ENCODE measurements at places on chromosomes 16 and 17.

- no peak for DNase-seq
These were observed 31.9 kb downstream of the MSI2 start for GRCh38 chr17:57288040-57288772.

DNA sequence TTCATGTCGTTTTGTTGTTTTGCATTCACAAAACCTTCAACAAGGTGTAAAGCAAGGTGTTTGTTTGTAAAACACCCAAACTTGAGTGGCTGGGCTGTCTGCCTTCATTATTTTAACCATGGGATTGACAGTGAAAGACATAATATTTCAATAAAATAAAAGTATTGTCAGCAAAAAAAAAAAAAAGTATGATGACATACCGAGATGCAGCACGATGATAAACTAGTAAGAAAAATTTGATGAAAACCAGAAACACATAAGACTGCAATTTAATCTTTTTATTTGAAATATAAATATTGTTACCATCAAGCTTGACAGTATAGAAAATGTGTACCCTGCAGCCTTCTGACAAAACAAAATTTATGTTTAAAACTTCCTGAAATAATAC is 419.3 kb upstream of the DYNLRB2 start:
- DNase-seq, result no peak

- DNase-seq, result no peak
These were observed 90.0 kb downstream of the GNAO1 start for GRCh38 chr16:56281249-56281805.

DNA sequence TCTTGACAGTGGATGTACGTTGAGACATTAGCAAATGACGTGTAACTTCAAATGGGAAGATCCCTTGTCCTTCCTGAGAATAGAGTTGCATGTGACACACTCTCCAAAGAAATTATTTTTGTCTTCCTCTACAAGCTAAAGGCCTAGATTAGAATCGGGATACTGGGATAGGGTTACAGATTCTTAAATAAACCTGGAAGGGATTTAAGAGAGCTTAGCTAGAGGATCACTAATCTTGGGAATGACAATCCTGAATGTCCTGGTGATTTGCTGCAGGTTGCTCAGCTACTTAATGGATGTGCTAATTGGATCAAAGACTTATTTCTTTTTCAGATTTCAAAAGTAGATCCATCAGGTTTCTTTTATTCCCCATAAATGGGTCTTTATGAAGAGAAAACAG is 101.9 kb downstream of the KCNJ2 start:
- DNase-seq, result no peak

DNA sequence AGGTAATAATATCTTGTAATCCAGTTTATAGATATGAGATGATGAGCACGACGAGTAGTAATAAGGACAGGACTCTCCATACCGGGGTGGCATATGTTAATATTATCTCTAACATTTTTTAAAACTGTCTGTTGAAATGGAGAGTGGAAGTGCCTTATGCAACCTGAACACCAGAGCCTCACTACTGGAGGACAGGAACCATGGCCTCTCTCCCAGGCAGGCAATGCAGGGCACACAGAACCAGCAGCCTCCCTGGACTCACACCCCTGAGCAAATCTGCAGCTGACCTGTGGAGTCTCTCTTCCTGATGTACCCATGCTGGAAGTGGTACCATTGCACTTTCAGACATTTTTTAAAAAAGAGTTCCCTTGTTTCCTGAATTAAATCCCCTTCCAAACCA is 55.2 kb upstream of the ERN1 start:
- no peak for DNase-seq

GRCh38 chr16:381012-381788 is 578 bp downstream of the PGAP6 start:
- DNase-seq, result no peak

GRCh38 chr17:72372185-72372584 is 251.4 kb downstream of the SOX9 start:
- no peak for DNase-seq

DNA sequence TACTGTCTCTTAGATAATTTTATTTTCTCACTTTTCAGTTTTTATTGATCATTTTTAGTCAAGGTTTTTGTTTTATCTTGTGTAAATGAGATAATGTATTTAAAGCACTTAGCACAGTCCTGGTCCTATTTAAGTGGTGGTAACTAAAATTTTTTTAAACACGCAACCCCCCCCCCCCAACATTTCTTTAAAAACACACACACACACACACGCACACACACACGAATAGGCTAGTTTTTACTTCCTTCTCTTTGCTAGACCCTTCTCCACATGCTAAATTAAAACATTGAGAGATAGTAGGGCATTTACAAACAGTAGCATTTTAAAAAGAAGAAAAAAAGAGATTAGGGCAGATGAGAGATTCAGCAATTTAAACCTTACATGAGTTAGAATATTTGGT is 5.0 kb downstream of the NFATC3 start:
- DNase-seq, result no peak

DNA sequence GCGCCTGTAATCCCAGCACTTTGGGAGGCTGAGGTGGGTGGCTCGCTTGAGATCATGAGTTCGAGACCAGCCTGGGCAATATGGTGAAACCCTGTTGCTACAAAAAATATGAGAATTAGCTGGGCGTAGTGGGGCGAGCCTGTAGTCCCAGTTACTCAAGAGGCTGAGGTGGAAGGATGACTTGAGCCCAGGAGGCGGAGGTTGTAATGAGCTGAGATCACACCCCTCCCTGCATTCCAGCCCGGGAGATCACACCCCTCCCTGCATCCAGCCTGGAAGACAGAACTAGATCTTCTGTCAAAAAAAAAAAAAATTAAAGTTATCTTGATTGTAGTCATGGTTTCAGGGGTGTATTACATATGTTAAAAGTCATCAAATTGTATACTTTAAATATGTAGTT is 26.8 kb upstream of the GLG1 start:
- DNase-seq, result no peak

GRCh38 chr16:17351441-17352035 is 119.2 kb downstream of the XYLT1 start:
- no peak for DNase-seq

DNA sequence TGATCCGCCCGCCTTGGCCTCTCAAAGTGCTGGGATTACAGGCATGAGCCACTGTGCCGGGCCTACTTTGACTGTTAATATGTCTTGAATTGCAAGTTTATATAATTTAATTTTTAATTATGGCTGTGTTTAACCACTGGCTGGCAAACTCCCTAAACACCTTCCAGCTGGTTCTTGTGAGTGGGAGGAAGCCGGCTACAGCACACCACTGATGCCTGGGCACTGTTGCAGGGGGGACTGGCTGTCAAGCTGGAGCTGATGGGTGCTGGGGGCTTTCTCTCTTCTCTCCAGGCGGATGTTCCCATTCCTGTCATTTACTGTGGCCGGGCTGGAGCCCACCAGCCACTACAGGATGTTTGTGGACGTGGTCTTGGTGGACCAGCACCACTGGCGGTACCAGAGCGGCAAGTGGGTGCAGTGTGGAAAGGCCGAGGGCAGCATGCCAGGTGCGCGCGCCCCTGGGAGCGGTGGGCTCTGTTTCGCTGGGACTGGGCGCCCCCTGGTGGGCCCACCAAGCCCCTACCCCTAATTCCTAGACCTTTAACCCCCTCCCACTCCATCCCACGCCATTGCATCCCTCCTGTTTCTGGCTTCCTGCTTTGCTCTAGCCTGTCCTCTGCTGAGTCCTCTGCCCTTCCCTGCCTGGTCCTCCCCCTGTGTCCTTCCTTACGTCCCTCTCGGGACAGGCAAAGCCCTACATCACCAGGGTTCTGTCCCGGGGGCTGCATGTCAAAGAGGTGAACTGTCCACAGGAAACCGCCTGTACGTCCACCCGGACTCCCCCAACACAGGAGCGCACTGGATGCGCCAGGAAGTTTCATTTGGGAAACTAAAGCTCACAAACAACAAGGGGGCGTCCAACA is 9.5 kb downstream of the TBX21 start:
- DNase-seq, result peak; percentile 43

DNA sequence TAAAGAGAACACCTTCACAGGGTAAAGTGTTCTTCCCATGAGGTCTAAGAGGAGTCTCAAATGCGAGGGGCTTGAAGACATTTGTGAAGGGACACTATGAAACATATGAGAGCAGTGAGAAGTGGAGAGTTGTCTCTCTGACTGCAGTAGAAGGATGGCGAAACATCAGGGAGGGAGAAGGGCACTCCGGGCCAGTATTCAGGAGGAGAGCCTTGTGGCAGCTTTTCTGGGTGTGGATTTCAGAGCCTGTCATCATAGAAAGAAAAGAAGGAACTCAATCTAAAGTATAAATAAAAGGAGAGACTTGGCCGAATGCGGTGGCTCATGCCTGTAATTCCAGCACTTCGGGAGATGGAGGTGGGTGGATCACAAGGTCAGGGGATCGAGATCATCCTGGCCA is 117.2 kb downstream of the RBFOX1 start:
- no peak for DNase-seq

DNA sequence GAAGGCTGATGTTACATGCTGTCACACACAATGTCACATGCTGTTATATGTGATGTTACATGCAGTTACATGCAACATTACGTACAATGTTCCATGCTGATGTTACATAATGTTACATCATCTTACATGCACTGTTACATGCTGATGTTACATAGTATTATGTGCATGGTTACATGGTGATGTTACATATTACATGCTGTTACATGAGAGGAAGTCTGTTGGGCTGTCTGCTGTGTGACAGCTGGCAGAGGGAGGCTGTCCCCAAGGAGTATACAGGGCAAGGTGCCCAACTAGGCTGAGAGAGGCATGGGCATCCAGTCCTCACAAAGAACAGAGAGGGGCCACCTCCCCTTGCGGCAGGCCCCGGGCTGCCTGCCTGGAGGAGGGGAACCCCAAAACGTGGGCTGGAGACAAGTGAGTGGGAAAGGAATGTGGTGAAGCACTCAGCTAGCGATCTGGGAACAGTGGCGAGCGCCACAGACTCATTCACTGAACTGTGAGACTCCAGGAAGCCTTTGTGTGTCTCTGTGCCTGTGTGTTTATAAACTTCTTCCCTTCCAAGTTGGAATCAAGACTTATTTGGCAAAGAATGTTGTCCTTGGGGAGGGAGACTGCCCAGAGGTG is 30.6 kb downstream of the TMEM92 start:
- no peak for DNase-seq

- DNase-seq, result no peak
These were observed 7.2 kb downstream of the AQP8 start for GRCh38 chr16:25223964-25224363.

DNA sequence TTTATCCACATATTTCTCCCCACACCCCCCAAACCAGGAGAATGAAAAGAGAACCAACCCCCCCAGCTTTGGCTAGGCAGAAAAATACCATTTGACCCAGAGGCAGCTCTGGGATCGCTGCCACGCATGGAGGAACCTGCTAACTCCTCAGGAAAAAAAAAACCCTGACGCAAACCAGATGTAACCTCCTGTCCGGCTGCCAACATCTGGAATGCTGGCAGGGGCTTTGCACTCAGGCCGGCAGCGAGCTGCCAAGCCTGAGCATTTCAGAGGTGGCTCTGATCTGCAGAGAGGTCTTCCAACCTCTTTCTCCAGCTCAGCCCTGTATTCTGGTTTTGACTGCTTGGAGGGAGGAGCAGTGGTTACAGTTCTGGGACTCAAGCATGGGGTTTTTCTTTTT is 8.2 kb downstream of the IGFBP4 start:
- no peak for DNase-seq

- no peak for DNase-seq
These were observed 251.6 kb upstream of the FOXF1 start for GRCh38 chr16:86258713-86259112.

- peak; percentile 5 for DNase-seq
These were observed 1.0 kb upstream of the HLF start for GRCh38 chr17:55263569-55264277.

DNA sequence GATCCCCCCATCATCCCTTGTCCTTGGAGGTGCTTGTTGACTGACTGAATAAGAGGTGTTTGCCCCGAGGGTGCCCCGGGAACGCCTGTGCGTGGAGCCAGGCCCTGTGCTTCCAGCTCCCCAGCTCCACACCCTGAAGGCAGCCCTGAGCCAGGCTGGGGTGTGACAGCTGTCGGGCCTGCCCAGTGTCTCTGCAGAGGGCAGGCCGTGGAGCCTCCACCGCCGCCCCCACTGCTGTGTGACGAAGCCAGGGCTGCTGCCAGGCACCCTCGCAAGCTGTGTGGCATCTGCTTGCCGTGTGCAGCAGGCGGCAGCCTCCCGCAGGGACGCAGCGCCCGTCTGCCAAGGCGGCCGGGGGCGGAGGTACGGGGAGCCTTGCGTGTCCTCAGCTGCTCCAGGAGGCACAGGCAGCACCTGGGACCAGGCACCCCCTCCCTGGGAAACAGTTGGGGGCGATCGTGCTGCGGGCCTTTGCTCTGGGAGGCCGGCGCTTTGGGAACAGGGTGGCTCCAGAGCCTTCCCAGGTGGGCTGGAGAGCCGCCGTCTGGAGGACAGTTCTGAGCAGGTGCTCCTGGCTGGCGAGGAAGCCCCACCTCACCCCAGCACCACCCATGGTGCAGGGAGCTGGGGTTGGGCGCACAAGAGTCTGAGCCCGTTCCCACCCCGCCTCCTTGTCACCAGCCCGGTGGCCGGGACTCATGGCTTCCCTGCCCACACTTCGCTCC is 26.6 kb downstream of the GSE1 start:
- DNase-seq, result no peak

- DNase-seq, result no peak
These were observed 55.2 kb upstream of the MRTFB start for GRCh38 chr16:14015948-14016347.

DNA sequence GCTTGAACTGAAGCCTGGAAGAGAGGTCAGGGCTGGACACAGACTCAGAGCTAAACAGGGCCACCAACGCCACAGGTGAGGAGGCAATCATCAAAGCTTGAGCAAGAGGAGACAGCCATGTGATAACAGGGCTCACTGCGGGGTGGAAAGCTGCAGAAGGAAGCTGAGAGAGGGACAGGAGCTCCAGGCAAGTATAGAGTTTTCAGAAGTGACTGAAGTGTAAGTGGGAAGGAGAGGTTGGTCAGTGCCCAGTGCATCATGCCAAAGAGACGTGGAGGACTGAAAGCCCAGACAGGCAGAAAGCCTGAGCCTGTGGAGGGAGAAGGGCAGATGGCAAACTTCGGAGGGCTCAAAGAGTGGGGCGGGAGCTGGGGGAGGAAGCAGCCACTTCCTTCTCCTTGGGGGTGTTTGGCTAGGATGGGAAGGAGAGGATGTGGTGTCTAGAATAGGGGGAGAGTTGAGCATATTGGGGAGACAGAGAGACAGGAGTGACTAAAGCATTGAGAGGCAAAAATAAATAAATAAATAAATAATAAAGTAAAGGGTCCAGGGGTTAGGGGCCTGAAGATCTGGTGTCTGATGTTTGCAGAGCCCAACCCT is 2.6 kb downstream of the KIFC3 start:
- no peak for DNase-seq

DNA sequence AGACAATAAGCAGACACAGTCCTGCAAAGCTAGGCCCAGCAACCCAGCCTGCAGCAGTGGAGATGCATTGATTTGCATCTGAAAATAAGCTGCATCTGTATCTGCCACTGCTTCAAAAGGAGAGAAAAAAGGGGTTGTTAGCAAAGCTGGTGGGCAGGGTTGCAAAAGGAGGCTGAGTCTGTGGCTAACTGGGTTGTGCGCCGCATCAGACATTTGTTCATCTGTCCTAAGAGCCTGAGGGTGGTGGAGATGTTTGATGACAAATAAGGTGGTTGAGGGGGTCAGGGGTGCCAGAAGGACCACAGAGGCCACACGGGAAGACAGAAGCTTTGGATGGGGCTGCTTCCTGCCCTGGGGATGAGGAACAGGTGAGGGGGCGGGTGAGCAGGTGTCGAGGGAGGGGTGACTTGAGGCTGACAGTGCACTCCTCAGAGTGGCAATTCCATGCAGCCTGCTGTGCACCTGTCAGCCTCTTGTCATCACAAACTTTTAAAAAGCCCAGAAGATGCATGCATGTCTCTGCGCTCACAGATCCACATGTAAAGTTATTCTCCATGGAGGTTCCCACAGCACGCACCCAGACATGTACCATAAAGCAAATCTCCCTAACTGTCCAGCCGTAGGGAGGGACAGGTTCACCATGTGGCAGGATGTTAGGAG is 35.4 kb downstream of the WSB1 start:
- no peak for DNase-seq

Data from CD8-positive, alpha-beta memory T cell (primary cell).